ENCODE measurements at places on chromosomes 7 and 10.

DNA sequence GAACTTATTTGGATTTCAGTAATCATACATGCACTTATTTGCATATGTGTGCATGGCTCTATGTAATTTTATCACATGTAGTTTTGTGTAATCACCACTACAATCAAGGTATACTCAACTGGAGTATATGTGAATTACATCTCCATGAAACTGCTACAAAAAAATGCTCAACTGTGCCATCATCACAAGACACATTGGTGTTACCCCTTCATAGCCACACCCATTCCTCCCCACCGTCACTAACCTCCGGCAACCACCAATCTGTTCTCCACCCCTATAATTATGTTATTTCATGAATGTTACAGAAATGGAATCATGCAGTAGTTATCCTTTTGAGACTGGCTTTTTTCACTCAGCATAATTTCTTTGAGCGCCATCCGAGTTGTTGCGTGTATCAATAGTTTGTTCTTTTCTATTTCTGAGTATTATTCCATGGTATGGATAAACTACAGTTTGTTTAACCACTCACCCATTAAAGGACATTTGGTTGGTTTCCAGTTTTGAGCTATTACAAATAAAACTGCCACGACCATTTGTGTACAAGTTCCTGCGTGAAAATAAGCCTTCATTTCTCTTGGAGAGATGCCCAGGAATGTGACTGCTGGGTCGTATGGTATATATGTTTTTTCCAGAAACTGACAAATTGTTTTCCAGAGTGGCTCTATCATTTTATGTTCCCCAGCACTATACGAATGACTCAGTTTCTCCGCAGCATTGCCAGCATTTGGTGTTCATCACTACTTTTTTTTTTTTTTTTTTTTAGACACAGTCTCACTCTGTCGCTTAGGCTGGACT is 11.3 kb upstream of the SMO start:
- no peak for DNase-seq

DNA sequence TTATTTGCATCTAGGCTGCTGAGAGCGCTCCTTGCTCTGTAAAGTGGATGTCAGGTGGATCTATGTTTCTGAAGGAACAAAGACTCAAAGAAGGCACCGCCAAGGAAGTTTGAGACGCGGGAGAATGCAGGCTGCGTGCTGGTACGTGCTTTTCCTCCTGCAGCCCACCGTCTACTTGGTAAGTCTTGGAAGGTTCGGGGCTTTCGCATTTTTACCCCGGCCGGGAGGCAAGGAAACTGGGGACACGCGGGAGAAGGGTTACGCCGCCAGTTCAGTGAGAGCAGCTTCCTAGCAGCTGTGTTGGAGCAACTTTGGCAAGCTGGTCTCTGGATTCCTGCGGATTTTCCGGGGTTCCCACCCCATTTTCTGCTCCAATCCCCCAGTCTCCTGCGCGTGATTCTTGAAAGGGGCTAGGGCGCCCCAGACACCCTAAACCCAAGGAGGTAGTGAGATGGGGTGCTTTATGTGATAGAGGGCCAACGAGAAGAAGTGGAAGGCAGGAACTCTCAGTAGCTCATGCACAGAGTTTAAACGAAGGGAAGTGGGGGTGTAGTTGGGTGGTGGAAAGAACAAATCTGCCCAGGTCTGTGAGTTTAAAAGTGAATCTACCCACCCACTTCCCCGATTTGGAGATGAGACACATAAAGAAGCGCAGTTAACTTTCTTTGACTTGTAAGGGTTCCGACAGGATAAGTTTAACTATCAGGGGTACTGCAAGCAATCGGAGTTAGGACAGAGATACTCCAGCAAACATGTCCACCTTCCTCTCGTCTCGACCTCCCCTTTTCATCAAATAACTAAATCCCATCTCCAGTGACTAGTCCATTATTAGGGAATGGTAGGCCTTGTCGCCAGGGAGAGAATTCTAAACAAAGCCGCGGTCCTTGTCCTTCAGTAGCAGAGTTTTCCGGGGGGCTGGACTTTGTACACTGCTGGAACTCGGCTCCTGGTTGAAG is 2.5 kb downstream of the NXPH1 start:
- no peak for DNase-seq

DNA sequence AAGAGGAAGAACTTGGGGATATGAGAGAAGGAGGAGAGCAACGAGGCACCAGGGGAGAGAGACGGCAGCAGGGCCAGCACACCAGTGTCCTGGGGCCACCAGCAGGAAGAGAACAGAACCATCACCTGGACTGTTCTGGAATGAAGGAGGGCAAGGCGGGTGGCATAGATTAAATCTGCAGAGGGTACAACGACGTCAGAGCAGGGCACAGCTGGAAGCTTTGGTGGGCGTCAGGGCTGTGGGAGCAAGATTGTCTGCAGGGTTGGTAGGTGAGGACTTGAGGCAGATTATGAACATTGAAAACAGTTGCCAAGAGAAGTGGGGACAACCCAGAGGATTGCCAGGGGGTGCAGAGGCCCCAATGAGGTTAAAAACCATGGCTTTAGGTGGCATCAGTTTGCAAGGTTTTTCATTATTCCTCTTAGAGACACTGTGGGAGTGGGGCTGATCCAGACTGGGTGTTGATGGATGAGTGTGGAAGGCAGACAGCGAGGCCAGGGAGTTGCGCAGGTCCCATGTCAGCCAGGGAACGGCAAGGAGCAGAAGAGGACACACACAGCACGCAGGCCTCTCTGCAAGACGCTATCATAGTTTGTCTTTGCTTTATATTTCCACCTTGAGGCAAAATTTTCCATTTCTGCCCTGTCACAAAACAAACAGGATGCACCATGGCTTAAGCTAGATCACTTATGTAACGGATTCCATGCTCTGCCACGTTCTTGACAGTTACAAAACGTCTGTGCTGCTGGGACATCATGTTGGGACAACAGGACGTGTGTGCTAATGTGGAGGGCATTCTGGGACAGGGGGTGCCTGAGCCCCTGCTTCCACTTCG is 52.5 kb upstream of the LEP start:
- no peak for DNase-seq

GRCh38 chr7:69849268-69849667 is 251.0 kb downstream of the AUTS2 start:
- DNase-seq = no peak

GRCh38 chr7:106346167-106346677 is 61.4 kb upstream of the NAMPT start:
- DNase-seq = no peak

DNA sequence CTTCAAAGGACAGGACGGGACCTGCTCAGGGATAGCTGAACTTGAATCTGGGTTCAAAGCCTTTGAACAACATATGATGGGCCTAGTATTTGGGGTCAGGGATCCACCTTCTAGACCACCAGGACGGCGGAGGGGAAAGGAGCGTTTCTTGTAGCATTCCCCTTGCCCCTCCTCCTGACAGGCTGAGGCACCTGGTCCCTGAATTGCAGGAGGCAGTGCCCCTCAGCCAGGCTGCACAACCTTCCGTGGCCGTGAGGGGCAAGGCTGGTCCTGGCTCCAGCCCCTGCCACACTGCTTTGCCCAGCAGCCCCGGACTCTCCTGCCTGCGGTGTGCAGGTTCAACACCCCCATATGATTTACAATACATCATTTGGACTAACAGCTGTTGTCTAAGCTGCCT is 58.1 kb downstream of the INSIG1 start:
- DNase-seq = no peak

- no peak for DNase-seq
Observed at GRCh38 chr10:17831896-17832295, 22.7 kb downstream of the MRC1 start.

DNA sequence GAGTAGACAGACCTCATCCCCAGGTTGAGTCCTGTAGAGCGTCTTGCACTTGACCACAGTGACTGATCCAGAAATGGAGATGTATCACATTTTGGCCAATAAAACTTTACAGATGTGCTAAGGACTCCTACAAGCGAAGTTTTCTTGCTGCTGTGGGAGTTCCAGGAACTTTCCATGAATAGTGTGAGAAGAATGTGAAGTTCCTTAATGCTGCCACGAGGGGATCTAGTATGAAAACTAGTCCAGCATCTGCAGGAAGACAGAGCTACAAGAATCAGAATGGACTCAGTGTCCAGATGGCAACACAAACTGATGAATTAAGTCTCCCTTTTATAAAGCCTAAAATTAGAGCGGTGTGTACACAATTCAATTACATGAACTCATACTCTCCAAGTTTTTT is 14.8 kb upstream of the LSM8 start:
- no peak for DNase-seq

DNA sequence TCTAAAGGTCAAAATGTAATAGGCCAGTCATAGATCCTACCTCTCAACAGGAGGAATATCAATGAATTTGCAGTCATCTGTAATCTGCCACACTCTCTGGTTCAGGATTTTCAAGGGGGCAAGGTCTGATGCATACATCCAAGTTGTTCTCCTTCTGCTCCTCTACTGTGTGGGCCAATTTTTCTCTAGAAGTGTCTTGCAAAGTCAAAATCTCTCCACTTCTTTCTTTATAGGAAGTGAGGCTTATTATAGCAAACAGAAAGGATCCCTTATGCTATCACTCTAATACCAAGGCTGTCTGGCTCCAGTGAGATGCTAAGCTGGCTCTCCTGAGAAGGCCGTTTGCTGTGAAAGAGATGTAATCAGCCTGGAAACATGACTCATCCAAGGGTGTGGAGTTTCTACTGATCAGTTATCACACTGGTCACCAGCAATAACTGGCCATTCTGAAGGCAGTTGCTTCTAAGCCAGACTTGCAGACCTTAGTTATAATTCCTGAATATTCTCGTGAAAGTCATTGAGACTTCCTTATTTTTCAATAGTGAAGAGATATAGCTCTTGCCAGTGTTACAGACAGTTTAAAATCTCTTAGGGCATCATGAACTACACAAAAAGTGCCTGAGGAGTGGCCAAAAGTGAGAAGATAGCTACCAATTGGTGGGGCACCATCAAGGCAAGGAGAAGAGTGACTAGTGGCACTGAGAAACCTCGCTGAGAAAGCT is 43.2 kb upstream of the LRGUK start:
- no peak for DNase-seq

- no peak for DNase-seq
Observed at GRCh38 chr7:101845974-101846373, 28.5 kb downstream of the CUX1 start.

- no peak for DNase-seq
Observed at GRCh38 chr10:14126697-14127440, 203.9 kb downstream of the FRMD4A start.

GRCh38 chr10:11602358-11602757 is 9.1 kb downstream of the USP6NL start:
- DNase-seq = no peak

- DNase-seq = no peak
Observed at GRCh38 chr10:120493411-120494312, 36.6 kb downstream of the PLPP4 start.

- DNase-seq = no peak
Observed at GRCh38 chr10:114477285-114477684, 73.0 kb upstream of the AFAP1L2 start.

GRCh38 chr7:16695621-16696237 is 49.7 kb downstream of the BZW2 start:
- DNase-seq = no peak

- DNase-seq = no peak
Observed at GRCh38 chr7:97018791-97019531, 5.7 kb downstream of the DLX5 start.

GRCh38 chr10:44369854-44370253 is 15.0 kb downstream of the CXCL12 start:
- DNase-seq = no peak

DNA sequence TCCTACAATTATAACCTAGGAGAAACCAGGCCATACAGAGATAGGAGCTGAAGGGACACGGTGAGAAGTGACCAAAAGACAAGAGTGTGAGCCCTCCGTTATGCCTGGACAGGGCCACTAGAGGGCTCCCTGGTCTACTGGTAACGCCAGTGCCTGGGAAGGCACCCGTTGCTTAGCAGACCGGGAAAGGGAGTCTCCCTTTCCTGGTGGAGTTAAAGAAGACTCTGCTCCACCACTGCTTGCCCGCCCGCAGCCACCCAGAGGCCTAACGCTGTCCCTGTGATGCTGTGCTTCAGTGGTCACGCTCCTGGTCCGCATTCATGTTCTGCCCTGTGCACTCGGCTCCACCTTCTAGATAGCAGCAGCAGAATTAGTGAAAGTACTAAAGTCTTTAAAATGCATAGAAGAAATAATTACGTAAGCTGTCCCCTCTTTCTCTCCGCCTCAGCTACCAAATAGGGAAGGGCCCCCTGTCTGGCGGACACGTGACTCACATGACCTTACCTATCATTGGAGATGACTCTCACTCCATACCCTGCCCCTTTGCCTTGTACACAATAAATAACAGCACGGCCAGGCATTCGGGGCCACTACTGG is 34.8 kb downstream of the GRID2IP start:
- peak; percentile 91 for DNase-seq

DNA sequence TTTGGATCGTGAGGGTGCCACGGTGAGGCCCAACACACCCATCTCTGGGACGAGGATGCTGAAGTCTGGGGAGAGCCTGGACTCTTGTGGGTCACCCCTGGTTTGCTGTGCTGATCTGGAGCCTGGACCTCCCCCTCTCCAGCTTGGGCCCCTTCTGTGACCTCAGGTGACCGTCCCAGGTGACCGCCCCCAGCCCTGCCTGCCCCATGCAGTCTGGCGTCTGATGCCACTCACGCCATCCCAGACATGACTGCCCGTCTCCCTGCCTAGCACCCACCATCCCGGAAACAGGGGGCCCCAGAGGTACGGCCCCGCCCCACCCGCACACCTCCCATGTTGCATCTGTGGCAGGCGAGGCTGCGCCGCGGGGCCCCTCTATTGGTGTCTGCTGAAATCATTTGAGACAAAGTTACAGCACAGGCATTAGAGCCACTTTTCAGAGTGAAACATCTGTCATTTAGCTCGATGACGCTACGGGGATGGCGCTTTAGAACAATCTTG is 21.1 kb downstream of the UNCX start:
- no peak for DNase-seq

GRCh38 chr7:116258734-116259133 is 48.4 kb downstream of the TES start:
- no peak for DNase-seq

GRCh38 chr7:66859794-66860645 is 61.0 kb upstream of the TMEM248 start:
- no peak for DNase-seq

- DNase-seq = no peak
Observed at GRCh38 chr10:27701938-27702537, 43.6 kb downstream of the MKX start.

GRCh38 chr10:92184977-92185376 is 105.9 kb downstream of the CPEB3 start:
- no peak for DNase-seq

DNA sequence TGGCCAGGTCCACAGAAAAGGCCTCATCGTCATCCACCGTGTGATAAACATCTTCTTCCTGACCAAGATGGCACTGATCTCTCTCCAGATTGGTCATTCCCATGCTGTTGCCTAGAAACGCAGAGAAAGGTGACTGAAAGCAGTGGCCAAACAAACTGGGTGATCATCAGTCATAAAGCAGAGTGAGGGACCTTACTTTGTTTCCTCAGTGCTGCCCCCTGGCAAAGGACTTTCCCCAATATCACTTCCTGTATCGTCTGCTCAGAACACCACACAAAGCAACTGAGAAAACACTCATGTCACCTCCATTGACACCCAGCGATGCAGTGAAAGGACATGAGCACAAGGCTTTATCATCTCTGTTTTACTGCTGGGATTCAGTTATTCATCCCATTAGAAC is 40.0 kb upstream of the TM9SF3 start:
- no peak for DNase-seq

- DNase-seq = no peak
Observed at GRCh38 chr7:155345490-155345889, 47.8 kb downstream of the INSIG1 start.
